ENCODE measurements at places on chromosomes 1 and 21. TPM values are rescaled to one million over a fixed set of nuclear protein-coding genes. Genes with fewer than 3 reads are reported as not detected.
A peak's percentile ranks its signal among the peaks of the same experiment; 100 is the strongest.

DNA sequence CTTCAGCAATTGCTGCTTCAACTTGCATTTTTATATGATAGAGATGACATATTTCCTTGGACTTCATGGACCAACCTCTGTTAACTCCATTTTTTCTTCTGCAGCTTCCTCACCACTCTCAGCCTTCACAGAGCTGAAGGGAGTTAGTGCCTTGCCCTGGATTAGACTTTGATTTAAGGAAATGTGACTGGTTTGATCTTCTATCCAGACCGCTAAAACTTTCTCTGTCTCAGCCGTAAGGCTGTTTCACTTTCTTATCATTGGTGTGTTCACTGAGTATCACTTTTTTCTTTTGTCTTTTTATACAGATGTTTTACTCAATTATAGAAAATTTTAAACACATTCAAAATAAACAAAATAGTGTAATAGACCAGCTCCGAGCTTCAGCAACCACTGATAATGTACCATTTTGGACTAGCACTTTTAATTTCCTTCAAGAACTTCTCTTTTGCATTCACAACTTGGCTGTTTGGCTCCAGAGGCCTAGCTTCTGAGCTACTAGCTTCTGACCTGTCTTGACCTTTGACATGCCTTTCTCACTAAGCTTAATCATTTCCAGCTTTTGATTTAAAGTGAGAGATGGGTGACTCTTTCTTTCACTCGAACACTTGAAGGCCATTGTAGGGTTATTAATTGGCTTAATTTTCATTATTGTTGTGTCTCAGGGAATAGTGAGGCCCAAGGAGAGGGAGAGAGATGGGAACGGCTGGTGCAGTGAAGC lies 9.3 kb downstream of the NEK7 start:
- peaks cover 4% of the 10 kb centered on the region for H3K4me1 ChIP-seq
- no peaks in the 10 kb centered on the region for H3K27me3 ChIP-seq
- H3K27ac ChIP-seq, result no peak overlapping the region
- H3K4me3 ChIP-seq, result no peak overlapping the region
- H3K36me3 ChIP-seq, result no peaks in the 10 kb centered on the region
- DNase-seq, result no peak

Gene DLGAP3
- polyA plus RNA-seq, result 0.22 TPM

Gene OR10Z1
- 0.09 TPM for polyA plus RNA-seq

GRCh38 chr1:197116156-197116555 lies 30.3 kb downstream of the ASPM start:
- H3K27ac ChIP-seq, result no peak overlapping the region
- H3K4me1 ChIP-seq, result no peaks in the 10 kb centered on the region
- no peak overlapping the region for H3K4me3 ChIP-seq
- peaks cover 7% of the 10 kb centered on the region for H3K36me3 ChIP-seq

- H3K27me3 ChIP-seq, result no peaks in the 10 kb centered on the region
- peaks cover 36% of the 10 kb centered on the region for H3K4me1 ChIP-seq
- H3K27ac ChIP-seq, result peak overlapping the region; percentile 36
- H3K36me3 ChIP-seq, result no peaks in the 10 kb centered on the region
Observed at GRCh38 chr1:21944733-21945073, 7.6 kb upstream of the HSPG2 start.

GRCh38 chr1:229181419-229181818 lies 89.5 kb upstream of the RAB4A start:
- H3K27ac ChIP-seq, result no peak overlapping the region
- H3K4me1 ChIP-seq, result no peaks in the 10 kb centered on the region
- no peak overlapping the region for H3K4me3 ChIP-seq
- H3K36me3 ChIP-seq, result no peaks in the 10 kb centered on the region
- no peak for DNase-seq

DNA sequence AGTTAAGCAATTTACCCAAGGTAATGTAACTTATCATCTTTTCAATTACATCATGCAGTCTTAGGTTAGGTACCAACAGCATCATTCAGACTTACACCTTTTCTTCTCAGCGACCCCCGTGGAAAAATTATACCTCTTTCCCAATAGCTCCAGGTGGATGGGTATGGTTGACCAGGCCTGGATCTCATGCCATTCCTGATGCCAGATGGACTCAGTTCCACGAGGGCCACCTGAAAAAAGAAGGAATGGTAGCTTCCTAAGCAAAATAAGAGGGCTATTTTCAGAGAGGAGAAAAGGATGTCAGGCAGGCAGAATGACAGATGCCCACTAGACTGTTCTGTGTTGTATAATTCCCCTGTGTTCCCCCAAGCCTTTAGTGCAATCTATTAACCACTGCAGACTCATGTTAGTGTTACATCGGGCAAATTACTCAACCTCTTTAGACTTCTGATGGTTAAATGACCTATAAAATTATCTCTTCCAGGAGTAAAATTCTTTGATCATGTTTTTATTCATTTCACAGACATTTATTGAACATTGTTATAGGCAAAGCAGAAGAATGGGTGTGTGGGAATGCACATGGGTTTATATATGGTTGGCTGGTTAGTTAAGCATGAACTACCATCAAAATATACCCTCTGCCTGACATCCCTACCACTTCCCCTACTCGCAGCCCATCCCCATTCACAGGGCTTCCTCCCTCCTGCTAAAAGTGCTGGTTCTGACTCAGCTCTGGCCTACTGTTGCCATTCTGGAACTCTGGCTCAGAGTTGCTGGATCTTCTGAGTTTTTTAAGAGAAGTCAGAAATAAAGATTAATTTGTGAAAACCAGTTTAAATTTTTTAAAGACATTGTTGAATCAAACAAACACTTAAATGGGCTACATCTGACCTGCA lies 10.6 kb upstream of the MYSM1 start:
- H3K36me3 ChIP-seq, result no peaks in the 10 kb centered on the region
- H3K27ac ChIP-seq, result no peak overlapping the region
- DNase-seq, result no peak
- no peaks in the 10 kb centered on the region for H3K27me3 ChIP-seq

Gene F13B
- polyA plus RNA-seq, result not detected

DNA sequence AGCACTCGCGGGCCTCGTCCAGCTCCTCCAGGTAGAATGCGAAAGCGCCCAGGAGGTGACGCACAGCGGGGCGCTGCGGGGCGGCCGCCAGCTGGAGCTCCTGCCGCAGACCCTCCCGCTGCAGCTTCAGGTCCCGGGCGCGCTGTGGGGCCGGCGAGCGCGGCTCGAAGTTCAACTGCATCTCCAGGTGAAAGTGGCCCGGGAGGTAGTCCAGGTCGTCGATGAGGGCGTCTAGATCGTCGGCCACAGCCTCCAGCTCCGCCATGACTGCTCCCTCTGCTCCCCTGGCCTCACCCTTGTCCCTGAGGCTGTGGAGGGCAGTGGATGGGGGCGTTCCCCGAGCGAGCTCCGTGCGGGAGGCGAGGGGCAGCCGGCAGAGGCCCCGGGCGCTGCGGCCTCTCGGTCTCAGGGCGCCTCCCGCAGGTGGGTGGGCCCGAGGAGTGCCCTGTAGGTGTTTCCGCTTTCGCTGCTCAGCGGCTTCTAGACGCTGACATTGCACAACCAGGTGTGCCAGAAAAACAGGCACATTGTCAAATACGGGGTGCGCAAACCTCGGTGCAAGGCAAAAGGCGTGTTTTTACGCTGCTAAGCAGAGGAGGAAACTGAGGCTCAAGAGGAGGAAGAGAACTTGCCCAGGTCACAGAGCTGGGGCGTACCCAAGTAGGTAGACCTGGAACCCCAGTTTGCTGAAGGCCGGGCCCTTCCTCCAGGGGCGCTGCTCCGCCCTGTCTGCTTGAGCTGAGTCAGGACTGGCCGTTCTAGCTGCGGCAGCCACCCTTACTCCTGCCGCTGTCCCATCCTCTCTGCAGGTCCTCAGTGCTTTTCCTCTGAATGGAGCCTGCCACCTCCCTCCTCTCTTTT lies at the start of gene TTC22:
TTC22 (minus strand) TSS at position 425 of the 861 bp plus-strand sequence; CDS start at position 265, 160 bp downstream.
- no peak for DNase-seq
- H3K36me3 ChIP-seq, result no peaks in the 10 kb centered on the region
- peaks cover 31% of the 10 kb centered on the region for H3K27me3 ChIP-seq
- H3K4me1 ChIP-seq, result peaks cover 8% of the 10 kb centered on the region
- H3K27ac ChIP-seq, result no peak within 1 kb of the TSS

Gene IQGAP3
- polyA plus RNA-seq, result 7.6 TPM
